Kidney (tissue), 22 donors: ENCODE measurements at places on chromosomes 6 and 20.
A peak's percentile ranks its signal among the peaks of the same experiment; 100 is the strongest.

DNA sequence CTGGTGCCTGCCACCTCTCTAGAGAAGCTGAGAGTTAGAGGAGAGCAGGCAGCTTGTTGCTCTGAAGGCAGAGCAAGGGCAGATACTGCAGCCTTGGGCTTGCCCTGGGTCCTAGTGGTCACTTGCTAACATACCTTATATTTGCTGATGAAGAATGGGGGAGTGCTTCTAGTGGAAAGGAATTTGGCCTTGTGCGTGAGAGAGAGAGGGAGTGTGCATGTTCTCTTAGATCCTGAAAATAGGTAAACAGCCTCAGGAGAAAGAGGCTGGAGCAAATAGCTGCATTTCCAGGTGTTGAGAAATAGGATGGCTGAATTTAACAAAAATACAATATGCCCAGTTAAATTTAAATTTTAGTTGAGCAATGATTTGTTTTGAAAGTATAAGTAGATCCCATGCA, 724.5 kb upstream of the FLRT3 start:
- no peaks in the 10 kb centered on the region for H3K27me3 ChIP-seq
- no peak overlapping the region for H3K4me3 ChIP-seq
- no peak overlapping the region for H3K27ac ChIP-seq
- no peaks in the 10 kb centered on the region for H3K4me1 ChIP-seq

GRCh38 chr6:81744131-81744530, 8.3 kb downstream of the TENT5A start:
- DNase-seq = no peak
- no peak overlapping the region for H3K27ac ChIP-seq
- no peaks in the 10 kb centered on the region for H3K36me3 ChIP-seq
- no peaks in the 10 kb centered on the region for H3K27me3 ChIP-seq
- H3K4me3 ChIP-seq = no peak overlapping the region

DNA sequence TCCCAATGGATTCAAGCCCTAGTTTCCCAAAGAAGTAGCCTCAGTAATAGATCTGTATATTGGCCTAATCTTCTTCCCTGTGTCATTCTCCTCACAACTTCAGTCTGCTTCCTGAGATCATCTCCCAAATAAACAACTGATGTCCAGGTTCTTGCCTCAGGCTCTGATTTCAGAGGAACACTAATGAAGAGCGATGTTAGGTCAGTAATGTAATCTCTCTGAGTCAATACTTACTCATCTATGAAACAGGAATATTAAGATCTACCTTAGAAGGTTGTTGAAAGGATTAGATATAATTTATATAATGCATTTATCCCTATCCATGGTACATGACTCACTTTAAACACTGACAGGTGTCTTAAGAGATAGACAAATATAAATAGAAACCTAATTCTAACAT, 246.0 kb upstream of the FLRT3 start:
- DNase-seq = no peak
- no peak overlapping the region for H3K27ac ChIP-seq
- H3K4me3 ChIP-seq = no peak overlapping the region

GRCh38 chr6:125859727-125860126, 69.0 kb downstream of the NCOA7 start:
- H3K27me3 ChIP-seq = no peaks in the 10 kb centered on the region
- no peaks in the 10 kb centered on the region for H3K4me1 ChIP-seq
- H3K4me3 ChIP-seq = no peak overlapping the region
- no peak for DNase-seq
- H3K27ac ChIP-seq = no peak overlapping the region
- peaks cover 3% of the 10 kb centered on the region for H3K36me3 ChIP-seq

DNA sequence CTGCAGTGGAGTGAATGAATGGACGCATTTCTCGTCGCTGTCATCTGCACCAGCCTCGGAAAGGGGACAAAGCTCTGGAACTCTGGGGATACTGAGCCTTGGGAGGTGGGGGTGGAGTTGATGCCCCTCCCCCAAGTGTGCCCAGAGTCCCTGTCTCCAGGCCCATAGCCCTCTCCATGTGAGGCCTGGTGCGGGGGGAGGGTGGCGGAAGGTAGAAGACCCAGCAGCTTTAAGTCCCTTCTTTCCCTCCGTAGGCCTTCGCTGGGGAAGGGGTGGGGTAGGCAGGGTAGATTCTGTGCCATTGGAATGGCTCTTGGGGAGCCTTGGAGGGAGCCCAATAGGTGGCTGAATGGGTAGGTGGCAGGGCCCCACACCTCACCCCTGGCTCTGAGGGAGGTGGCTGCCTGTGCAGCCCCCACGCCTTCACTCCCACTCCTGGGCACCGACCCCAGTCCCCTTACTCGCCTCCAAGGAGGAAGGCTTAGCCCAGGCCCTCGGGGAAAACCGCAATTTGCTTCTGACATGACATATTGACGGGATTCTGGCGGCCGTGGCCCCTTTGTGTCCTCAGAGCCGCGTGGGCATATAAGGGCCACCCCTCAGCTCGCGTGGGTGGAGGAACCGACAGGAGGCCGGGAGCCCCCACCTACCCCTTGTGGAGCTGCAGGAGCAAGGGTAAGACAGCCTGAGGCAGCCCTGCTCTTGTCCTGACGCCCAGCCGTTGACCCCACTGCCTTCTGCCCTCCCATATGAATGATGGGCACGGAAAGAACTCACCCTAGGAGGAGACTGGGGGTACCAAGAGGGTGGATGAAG, at the start of gene BPIFB3:
BPIFB3 (plus strand) TSS at position 613 of the 816 bp plus-strand sequence. CDS start 1,533 bp downstream, outside the sequence.
- H3K36me3 ChIP-seq = no peaks in the 10 kb centered on the region
- no peak for DNase-seq
- H3K4me3 ChIP-seq = no peak within 1 kb of the TSS
- H3K27ac ChIP-seq = no peak within 1 kb of the TSS

- no peak for DNase-seq
- H3K27ac ChIP-seq = no peak overlapping the region
- no peaks in the 10 kb centered on the region for H3K4me1 ChIP-seq
- no peaks in the 10 kb centered on the region for H3K27me3 ChIP-seq
Observed at GRCh38 chr20:9093218-9093957, 24.5 kb downstream of the PLCB4 start.

DNA sequence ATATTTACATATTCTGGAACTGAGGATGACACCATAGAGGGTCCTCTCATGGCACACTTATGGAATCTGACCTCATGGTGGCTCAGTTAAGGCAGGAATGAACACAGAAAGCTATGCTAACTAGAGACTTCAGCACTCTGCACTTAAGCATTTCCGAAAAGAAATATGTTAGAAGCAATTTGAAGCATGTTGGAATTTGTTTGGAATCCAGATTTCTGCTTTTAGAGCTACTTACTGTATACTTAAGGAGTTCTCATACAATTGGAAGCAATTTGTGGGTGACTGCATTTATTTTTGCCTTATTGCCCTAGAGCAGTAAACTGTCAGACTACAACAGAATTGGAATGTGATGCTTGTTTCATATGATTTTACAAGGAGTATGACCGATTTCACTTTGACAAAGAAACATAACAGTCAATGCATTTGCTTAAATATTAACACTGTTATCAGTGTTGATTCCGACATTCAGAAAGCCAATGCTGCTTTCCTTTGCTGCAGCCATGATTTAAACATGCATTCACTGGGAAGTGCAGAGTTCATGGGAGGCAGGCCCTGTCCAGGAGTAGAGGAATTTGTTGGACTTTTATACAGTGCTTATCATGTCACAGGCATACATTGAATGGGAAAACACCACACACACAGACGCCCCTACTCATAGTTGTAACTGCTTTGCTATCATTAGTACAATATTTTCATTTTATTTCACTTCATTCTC, 244.4 kb downstream of the SAMD5 start:
- H3K4me3 ChIP-seq = no peak overlapping the region
- no peaks in the 10 kb centered on the region for H3K36me3 ChIP-seq
- no peaks in the 10 kb centered on the region for H3K27me3 ChIP-seq
- DNase-seq = peak; percentile 17
- no peaks in the 10 kb centered on the region for H3K4me1 ChIP-seq

GRCh38 chr6:76481101-76481500, 408.6 kb upstream of the IMPG1 start:
- no peak for DNase-seq
- no peak overlapping the region for H3K27ac ChIP-seq
- H3K4me3 ChIP-seq = no peak overlapping the region
- H3K27me3 ChIP-seq = no peaks in the 10 kb centered on the region

DNA sequence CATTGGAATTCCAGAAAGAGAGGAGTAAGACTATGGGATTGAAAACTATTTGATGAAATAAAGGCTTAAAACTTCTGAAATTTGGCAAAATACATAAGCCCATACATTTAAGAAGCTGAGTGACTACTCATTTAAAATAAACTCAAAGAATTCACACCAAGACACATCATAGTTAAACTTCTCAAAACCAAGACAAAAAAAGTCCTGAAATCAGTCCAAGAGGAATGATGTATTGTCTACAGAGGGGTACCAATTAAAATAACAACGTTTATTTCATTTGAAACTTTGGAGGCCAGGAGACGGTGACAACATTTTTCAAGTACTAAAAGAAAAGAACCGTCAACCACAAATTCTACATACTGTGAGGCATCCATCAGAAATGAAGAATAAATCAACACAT, 841.4 kb upstream of the MAP3K7 start:
- no peak for DNase-seq
- H3K36me3 ChIP-seq = no peaks in the 10 kb centered on the region
- H3K4me1 ChIP-seq = no peaks in the 10 kb centered on the region

- no peak overlapping the region for H3K27ac ChIP-seq
- H3K27me3 ChIP-seq = no peaks in the 10 kb centered on the region
- no peak overlapping the region for H3K4me3 ChIP-seq
- DNase-seq = no peak
- H3K36me3 ChIP-seq = no peaks in the 10 kb centered on the region
Observed at GRCh38 chr6:49384904-49385303, 78.1 kb downstream of the MMUT start.

- peaks cover 8% of the 10 kb centered on the region for H3K27me3 ChIP-seq
- H3K4me1 ChIP-seq = peaks cover 17% of the 10 kb centered on the region
- H3K36me3 ChIP-seq = no peaks in the 10 kb centered on the region
- peak; percentile 78 for DNase-seq
- no peak overlapping the region for H3K27ac ChIP-seq
Observed at GRCh38 chr6:127119102-127120022, 891 bp downstream of the RSPO3 start.

DNA sequence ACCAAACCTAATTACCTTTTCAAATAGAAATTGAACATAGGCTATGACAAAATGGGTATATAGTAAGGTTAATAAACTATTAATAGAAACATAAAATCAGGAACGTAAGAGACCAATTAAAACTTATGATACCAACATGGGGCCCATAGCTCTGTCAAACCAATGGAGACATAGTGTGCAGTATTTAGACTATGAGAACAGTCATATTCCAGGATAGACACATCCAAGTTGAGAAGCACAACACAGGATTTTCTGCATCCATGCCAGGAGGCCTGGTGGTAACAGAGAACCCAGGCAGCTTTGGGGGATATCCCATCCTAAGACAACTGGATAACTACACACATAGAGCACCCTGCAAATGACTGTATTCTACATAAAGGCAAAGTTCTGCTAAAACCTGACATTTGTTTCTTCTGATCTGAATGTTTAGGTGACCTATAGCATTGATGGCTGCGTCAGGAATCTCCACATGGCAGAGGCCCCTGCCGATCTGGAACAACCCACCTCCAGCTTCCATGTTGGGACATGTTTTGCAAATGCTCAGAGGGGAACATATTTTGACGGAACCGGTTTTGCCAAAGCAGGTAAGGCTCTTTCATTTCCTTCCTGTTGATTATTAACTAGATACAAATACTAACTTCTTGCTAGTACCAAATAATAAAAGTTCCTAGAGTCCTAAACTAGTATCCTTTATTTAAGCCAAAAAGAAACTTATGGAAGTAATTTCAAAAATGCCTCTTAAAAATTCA, 202.7 kb downstream of the ARHGAP18 start:
- no peaks in the 10 kb centered on the region for H3K27me3 ChIP-seq
- H3K4me1 ChIP-seq = no peaks in the 10 kb centered on the region
- no peak for DNase-seq
- no peaks in the 10 kb centered on the region for H3K36me3 ChIP-seq
- no peak overlapping the region for H3K4me3 ChIP-seq
- peak overlapping the region; percentile 5 for H3K27ac ChIP-seq

DNA sequence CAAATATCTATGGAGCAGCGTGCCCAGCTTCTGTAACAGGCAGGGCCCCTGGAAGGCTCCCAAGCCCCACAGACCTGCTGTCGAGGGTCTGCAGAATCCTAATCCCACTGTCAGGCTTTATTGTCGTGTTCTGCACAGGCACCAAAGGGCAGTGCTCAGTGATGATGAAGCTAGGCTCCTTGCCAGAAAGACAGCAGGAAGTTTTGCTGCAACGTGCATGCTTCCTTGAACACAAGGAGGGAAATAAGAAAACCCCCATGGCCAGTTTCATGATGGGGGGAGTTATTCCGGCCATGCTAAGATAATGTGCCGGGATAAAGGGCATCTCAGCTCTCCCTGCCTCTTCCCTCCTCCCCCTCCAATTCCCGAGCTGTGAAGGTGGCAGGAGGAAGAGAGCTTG, 109.4 kb upstream of the KCNG1 start:
- H3K27me3 ChIP-seq = no peaks in the 10 kb centered on the region
- no peaks in the 10 kb centered on the region for H3K4me1 ChIP-seq
- no peaks in the 10 kb centered on the region for H3K36me3 ChIP-seq

DNA sequence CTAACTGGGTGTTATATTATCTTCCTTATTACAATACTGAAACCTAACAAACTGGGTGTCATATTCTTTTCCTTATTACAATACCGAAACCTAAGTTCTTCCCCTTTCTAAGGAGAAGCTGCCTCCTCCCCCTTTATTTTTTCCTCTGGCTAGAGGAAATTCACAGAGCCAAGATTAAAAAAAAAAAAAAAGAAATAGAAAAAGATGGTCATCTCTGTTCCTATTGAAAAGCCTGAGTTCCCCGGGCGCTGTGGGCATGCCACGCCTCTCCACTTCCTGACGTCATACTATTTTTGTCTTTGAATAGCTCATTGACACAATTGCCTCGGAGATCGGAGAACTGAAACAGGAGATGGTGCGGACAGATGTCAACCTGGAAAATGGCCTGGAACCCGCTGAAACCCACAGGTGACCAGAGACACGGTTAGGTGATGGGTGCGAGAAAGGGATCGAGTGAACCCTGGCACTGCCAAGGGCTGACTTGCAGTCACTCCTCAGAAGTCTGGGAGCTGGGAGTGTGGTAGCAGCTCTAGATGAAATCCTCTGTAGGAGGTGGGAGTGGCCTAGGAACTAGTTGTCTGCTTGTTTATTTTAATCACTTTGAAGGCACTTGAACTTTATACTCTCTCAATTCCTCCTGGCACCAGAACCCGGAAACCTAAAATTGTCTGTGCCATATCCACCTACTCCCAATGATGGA, 82.2 kb upstream of the NAA20 start:
- DNase-seq = peak; percentile 9
- H3K4me1 ChIP-seq = peaks cover 35% of the 10 kb centered on the region
- peak overlapping the region; percentile 81 for H3K27ac ChIP-seq
- no peaks in the 10 kb centered on the region for H3K27me3 ChIP-seq
- no peaks in the 10 kb centered on the region for H3K36me3 ChIP-seq

DNA sequence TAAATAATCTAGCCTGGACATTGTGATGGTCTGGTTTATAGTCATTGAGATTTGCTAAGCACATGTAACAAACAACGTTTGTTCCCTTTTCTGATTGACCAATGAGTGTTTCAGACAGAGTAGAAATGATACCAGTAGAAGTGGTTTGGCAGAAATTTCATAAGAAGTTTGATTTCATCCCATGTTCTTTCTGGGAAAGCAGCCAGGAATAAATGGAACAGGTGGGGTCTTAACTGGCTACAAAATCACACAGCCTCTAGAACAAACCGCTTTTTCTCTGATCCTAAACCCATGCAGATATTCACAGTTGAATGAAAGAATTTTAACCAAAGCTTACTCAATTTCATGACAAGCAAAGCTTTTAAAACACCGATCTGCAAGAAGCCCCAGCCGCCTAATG, 227.5 kb downstream of the UST start:
- DNase-seq = no peak
- H3K27me3 ChIP-seq = no peaks in the 10 kb centered on the region
- no peaks in the 10 kb centered on the region for H3K36me3 ChIP-seq
